ENCODE measurements at places on chromosomes 12 and 14. TPM values are rescaled to one million over a fixed set of nuclear protein-coding genes. Genes with fewer than 3 reads are reported as not detected.

LMO3 gene
- 3.2 TPM for total RNA-seq

SELPLG gene
- 1.1 TPM for total RNA-seq

RNU4-1 gene
- under 0.01 TPM for total RNA-seq

AKAP5 gene
- 0.59 TPM for total RNA-seq

GRCh38 chr12:50425589-50426258, 25.0 kb downstream of the LARP4 start:
- DNase-seq, result peak; percentile 38

GRCh38 chr14:58060898-58061297, 91.1 kb downstream of the ARMH4 start:
- DNase-seq, result no peak

- DNase-seq, result no peak
Observed at GRCh38 chr12:121358073-121358472, 5.9 kb upstream of the ANAPC5 start.

DNA sequence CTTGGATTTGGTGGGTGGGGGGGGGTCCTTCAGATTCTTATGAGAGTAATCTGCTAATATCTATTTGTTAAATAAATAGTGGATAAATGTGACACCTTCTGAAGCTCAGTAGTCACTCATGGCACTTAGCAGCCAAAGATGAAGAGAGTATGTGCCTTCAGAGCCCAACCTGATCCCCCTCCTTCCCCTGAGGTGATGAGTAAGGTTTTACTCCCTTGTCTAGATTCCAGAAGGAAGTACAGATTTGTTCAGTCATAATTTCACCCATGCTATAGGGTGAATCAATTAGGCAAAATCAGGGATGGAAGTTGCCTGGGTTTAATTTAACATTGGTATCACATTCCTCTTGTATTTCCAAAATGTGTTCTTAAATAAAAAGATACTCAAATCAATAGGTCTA, 340.3 kb upstream of the ATP2B1 start:
- peak; percentile 55 for DNase-seq

DNA sequence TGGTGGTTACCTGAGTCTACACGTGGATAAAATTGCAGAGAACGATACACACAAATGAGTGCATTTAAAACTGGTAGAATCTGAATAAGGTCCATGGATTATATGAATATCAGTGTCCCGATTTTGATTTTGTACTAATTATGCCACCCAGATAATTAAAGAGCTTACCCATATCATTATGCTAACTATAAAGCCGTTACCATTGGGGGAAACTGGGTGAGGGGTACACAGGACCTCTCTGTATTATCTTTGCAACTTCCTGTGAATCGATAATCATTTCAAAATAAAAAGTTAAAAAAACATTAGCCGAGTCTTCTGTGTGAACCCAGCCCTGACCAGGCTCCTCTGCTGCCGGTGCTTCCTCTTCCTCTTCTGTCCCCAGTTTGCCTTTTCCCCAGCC, 107.1 kb downstream of the SMOC1 start:
- DNase-seq, result no peak

GRCh38 chr14:93963692-93964091, 12.7 kb downstream of the ASB2 start:
- no peak for DNase-seq

DNA sequence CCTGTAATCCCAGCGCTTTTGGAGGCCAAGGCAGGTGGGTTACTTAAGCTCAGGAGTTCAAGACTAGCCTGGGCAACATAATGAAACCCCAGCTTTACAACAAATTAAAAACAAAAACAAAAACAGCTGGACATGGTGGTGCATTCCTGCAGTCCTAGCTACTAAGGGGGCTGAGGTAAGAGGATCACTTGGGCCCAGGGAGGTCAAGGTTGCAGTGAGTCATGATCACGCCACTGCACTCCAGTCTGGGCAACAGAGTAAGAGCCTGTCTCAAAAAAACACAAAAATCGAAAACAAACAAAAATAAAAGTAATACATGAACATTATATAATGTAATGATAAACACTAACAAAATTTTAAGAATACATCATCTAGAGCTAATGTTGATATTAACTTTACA, 46.2 kb upstream of the GRIP1 start:
- DNase-seq, result no peak

DNA sequence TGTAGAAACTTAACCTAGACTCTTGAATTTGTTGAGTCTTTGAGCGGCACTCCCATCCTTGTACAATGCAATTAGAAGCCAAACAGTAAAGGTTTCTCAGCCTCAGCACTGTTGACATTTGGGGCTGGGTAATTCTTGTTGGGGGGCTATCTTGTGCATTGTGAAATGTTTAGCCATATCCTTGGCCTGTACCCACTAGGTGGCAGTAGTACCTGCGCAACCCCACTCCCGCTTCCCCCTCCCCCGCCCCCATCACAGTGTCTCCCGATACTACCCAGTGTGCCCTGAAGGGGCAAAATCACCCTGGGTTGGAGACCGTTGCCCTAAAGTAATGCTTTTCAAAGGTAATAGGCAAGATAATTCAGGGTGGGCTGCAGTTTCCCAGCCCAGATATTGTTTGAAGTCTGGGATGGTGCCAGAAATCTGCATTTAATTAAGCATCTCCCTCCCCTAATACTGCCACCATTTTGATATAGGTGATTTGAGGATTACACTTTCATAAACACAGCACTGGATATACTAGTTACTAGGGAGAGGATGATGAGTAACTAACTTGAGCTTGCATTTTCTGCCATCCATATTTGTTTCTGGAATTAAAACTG, 1.8 kb downstream of the COX6A1 start:
- peak; percentile 89 for DNase-seq

- peak; percentile 52 for DNase-seq
Observed at GRCh38 chr12:121175383-121176119, 34.4 kb upstream of the P2RX4 start.

GRCh38 chr14:63032076-63032475, 13.2 kb downstream of the KCNH5 start:
- DNase-seq, result no peak

Data from osteoblast (primary cell).